Muscle of back (tissue), 13 donors: ENCODE measurements at places on chromosomes 3 and 15.

GRCh38 chr15:65517866-65518207 is 348 bp upstream of the DPP8 start:
- no peak for DNase-seq

DNA sequence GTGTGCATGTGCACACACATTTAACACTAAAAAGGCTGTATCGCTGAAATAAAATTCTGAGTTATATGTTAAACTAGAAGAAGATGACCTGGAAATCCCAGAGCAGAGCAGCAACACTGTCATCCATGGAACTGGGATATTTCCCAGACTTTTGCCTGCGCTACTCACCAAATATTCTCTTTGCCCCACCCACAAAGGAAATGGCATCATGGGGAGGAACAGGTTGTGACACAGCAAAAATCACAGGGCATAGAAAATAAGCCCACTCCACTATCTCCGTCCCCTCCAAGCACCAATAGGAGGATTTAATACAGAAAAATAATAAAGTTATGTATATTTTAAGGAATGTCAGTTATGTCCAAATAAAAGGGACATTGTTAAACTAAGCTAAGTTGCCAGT is 71.7 kb downstream of the COL8A1 start:
- DNase-seq: no peak

DNA sequence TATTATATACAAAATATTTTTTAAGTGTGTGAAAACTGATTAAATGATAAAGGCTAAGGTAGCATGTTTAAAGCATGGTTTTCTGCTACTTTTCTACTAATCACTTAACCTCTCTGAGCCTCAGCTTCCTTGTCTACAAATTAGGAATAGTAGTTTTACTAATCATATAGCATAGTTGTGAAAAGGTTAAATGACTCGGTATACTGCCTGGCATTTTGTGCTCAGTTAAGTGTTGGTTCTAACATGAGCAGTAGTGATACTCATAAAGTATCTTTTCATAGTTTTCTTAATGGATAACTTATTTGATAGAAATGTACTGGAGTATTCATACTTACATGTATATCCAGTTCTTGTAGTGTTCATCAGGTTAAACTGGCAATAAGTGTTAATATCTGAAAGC is 13.6 kb downstream of the RASA2 start:
- DNase-seq: no peak

- no peak for DNase-seq
Measured at GRCh38 chr15:68201153-68201878, 3.8 kb downstream of the CALML4 start.

GRCh38 chr3:128684986-128685726 is 34.5 kb upstream of the RPN1 start:
- DNase-seq: no peak

GRCh38 chr3:171156401-171157010 is 130.0 kb upstream of the SLC2A2 start:
- no peak for DNase-seq

- DNase-seq: no peak
Measured at GRCh38 chr3:197491923-197492664, 63.7 kb downstream of the BDH1 start.

DNA sequence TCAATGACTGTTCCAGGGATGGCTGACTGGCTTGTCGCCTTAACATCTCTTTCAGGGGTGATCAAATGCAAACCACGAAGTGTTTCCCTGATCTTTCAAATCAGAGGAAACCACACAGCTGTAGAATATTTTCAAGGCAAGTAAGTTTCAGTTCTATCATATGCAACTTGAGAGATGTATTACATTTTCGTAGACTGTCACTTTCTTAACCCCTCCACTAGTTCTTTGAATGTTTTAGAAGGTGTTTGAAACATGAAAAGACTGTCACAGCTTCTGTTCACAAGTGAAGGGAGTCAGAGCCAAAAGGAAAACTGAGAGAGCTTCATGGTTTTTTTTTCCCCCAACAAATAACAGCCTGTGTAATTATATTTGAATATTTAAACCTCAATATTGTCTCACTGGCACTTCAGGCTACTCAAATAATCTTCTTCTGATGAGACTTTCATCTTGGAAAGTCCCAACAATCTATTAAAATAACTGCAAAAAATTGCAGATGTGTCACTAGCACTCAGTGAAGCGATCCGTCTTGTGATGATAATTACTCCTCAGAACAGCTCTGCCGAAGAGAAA is 25.9 kb upstream of the CAPN7 start:
- no peak for DNase-seq

GRCh38 chr3:110804856-110805255 is 266.8 kb upstream of the NECTIN3 start:
- DNase-seq: no peak

GRCh38 chr15:70281811-70282307 is 184.1 kb upstream of the TLE3 start:
- DNase-seq: no peak

GRCh38 chr3:172289583-172289982 is 158.7 kb downstream of the GHSR start:
- DNase-seq: no peak
